Activated gamma-delta T cell treated with anti-CD3 and anti-CD28 coated beads, Interleukin-2, amount 50 U/mL, for 16 hours (primary cell): ENCODE measurements at places on chromosomes 13 and 19.
A peak's percentile ranks its signal among the peaks of the same experiment; 100 is the strongest.

DNA sequence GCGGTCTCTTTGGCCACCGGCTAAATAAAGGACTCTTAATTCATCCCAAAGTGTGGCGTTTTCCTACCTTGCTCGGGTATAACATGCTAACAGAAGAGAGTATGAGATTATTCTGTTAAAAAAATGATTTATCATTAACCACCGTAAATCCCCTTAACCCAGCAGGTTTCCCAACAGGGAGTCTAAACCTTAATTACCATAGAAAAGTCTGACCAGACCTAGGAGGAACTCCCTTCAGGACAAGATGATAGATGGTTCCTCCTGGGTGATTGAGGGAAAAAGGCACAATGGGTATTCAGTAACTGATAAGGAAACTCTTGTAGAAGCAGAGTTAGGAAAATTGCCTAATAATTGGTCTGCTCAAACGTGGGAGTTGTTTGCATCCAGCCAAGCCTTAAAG lies 193.7 kb downstream of the ZNF737 start:
- DNase-seq, result no peak

DNA sequence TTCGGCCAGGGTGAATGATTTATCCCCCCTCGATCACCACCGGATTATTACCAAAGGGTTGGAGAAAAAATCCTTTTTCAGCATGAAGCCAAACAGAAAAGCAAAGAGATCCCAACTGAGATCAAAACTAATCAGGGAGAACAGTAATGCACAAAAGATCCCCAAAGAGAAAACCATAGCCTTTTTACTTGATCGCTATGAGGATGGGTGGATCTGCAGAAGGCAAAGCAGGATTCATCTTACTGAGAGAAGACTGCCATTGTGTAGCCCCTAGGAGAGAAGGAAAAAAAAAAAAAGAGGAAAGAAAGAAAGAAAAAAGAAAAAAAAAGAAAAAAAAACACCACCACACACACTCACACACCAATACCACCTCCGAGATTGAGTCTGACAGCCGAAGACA lies at the start of gene FGF14:
FGF14 (minus strand) TSS at position 283 of the 400 bp plus-strand sequence.
- no peak for DNase-seq

DNA sequence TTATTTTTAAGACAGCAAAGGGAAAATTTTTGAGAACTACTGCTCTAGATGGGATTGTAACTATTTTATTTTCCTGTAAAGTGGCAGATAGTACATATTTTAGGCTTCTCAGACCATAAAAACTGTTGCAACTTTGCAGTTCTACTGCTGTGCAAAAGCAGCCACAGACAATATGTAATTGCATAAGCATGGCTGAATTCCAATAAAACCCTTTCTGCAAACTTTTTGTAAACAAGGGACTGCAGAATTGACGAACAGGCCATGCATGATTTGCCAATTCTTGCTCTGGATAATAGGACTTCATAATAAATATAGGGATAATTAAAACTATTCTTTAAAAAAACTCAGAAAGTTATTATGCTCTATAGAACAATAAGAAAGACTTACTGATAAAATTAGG lies 149.1 kb downstream of the SLITRK5 start:
- DNase-seq, result no peak

- DNase-seq, result no peak
These were observed 97.7 kb downstream of the GNG7 start for GRCh38 chr19:2604747-2605329.

- no peak for DNase-seq
These were observed 209.5 kb downstream of the KLF5 start for GRCh38 chr13:73268306-73268705.

- DNase-seq, result peak; percentile 15
These were observed 752 bp downstream of the ZMYM5 start for GRCh38 chr13:19862481-19863313.

DNA sequence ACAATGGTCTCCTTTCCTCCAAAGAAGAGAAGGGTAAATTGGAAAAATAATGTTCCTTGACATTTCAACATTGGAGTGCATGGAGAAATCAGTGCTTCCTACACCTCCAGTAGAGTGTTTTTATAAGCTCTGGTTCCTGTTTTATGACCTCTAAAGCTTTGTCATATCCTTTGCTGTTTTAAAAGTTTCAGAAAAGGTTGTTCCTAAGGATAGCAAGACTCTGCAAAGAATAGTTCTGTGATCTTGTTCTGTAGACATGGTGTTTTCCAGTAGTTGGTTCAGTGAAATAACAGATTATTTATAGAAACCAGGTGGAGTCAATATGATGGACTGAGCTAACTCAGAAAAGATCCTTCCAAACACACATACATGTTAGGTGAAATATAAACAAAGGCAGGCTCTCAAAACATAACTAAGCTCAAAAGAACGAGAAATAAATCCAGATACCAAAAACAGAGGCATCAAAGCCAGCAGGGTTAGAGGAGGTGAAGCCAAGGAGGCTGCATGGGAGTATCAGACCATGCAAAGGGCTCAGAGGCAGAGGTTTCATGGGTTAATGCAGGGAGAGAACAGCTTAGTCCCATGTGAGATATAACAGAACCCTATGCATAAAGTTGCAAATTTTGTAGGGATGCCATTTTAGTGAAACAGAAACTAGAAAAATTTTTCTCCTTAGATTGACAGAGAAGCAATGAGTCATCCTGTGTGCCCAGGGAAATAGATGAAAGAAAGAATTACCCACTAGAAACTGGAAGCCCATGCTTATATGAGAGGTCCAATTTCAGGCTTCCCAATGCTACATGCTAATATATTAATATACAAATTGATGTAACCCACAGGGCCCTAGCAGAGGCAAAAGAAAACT lies 44.3 kb downstream of the SHISA2 start:
- no peak for DNase-seq

DNA sequence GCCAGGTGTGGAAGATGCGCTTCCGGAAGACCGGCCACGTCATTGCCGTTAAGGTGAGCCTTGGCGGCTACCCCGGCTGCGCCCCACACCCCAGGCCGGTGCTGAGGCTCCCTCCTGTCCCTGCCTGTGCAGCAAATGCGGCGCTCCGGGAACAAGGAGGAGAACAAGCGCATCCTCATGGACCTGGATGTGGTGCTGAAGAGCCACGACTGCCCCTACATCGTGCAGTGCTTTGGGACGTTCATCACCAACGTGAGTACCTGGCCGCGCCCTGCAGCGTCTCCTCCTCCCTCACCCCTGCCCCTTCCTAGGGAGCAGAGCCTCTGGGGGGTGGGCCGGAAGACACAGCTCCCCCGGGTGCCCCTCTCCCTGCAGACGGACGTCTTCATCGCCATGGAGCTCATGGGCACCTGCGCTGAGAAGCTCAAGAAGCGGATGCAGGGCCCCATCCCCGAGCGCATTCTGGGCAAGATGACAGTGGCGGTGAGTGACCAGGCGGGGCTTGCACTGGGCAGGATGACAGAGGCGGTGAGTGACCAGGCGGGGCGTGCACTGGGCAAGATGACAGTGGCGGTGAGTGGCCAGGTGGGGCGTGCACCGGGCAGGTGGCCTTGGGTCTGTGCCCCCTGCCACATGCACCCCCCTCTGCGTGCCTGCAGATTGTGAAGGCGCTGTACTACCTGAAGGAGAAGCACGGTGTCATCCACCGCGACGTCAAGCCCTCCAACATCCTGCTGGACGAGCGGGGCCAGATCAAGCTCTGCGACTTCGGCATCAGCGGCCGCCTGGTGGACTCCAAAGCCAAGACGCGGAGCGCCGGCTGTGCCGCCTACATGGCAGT lies 4.1 kb upstream of the TGFBR3L start:
- DNase-seq, result no peak

DNA sequence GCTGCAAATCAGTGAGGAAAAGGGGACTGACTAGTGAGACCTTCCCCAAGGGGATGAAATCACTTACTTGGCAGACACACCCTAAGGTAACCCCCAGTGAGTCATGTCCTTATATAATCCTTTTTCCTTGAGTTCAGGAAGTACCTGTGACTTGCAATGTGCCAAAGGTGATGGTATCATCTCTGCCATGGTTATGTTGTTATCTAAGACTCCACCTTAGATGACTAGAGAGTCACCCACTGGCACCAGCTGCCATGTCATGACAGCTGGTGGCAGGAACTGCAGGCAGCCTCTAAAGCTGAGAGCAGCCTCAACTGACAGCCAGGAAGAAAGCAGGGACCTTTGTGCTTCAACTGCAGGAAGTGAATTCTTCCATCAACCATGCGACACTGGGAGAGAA lies 12.5 kb downstream of the PBX4 start:
- DNase-seq, result no peak

DNA sequence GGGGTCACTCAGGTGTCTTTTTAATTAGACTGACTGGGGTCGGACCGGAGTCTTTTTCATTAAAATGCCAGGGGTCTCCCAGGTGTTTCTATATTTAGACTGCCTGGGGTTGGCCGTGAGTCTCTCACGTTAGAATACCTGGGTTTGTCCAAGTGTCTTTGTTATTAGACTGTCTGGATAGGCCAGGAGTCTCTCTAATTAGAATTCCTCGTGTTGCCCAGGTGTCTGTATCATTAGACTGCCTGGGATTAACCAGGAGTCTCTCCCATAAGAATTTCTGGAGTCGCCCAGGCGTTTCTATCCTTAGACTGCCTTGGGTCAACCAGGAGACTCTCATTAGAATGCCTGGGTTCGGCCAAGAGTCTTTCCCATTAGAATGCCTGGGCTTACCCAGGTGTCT lies 1445.7 kb downstream of the UQCRFS1 start:
- DNase-seq, result no peak
